Gastroesophageal sphincter (tissue), 4 donors: ENCODE measurements at places on chromosomes 6 and 20. TPM values are rescaled to one million over a fixed set of nuclear protein-coding genes. Genes with fewer than 3 reads are reported as not detected.

DNA sequence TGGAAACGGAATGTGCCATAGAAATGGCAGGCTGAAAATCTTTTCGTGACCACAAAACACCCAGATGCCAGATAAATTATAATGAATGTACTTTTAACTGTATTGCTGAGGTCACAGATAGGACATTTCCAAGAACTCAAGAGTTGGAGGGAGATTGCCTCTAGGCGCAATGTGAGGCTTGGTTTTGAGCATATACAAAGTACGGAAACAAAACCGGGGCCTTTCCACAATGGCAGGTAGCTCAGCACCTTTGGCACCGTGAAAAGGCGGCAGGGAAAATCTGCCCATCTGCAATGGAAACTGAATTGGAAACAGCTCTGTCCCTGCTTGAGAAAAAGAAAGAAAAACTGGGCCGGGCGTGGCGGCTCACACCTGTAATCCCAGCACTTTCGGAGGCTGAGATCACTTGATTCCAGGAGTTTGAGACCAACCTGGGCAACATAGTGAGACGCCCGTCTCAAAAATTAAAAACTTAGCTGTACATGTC is 10.5 kb upstream of the C20orf144 start:
- no peak for ATAC-seq

- peak; percentile 22 for ATAC-seq
Observed at GRCh38 chr6:27139756-27140579, 107.5 kb upstream of the PRSS16 start.

DNA sequence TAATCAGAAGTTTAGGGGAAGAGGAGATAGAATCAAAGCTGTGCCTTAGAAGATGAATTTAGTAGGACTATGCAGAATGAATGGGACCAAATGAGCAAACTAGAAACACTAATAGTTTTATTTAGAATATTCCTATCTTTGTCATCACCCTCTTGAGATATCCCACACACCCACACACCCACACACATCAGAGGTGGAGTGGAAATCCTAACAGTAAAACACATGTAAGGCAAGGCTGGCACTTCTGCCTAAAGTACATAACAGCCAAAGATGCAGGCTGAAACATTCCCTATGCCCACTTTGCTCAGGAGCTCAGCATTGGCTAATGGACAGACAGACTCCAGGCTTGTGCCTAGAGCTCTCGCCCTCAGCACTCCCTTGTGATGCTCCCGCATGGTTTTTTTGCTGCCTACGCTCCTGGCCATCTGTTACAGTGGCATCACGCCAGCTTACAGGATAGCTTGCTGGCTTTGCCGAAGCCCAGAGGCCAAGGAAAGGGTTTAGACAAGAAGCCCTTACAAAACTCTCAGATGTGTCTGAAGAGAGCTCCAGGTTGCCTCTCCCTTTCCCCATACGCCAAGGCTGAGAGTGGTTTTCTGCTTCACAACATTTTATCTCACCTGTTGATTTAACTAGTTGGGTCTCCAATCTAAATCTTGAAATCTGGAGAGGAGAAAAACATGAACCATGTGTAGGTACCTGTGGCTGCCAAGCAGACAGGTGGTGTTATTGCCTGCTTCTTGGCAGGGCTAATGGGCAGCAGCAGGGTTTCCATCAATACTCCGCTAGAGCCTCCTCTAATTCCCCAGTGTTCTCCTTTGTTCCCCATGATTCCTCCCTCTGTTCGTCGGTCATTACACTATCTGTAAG is 282.6 kb upstream of the ID4 start:
- no peak for ATAC-seq

DNA sequence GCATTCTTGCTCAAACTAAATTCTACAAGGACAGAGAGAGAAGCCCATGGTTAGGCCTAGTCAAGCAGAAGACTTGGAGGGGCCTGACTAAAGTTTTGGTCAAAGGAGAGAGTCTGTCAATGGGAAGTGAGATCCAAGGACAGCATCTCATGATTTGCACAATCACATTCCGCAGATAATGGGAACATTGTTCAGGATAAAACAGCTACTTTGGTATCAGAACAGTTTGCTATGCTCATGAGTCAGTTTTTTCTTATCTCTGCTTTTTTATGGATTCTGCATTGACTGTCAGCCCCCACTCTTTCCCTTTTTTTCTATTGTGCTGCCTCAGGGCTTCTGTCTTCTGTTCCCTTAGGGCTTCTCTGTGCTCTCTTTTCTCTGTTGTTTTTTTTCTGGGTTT is 28.6 kb downstream of the AKAP7 start:
- no peak for ATAC-seq

DNA sequence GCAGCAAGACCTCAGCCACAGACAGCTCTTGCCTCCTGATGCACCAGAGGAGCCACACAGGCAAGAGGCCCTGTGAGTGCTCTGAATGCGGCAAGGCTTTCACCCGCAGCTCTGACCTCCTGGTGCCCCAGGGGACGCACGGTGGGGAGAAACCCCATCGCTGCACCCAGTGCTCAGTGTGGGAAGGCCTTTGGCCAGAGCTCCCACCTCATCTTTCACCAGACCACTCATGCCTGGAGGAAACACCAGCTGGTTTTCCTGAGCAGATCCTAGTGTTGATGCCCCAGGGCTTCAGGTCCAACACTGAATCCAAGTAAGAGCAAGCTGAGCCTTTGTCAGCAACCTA is 37.0 kb upstream of the XRN2 start:
- ATAC-seq, result no peak

- ATAC-seq, result no peak
Observed at GRCh38 chr20:23669866-23670265, 19.0 kb downstream of the CST4 start.

GRCh38 chr20:59933296-59933848 is at the start of gene SYCP2:
SYCP2 (minus strand) TSS chr20:59933637; CDS start chr20:59922413, 11,224 bp downstream.
- ATAC-seq, result peak; percentile 80

The NKX2-4 gene
- total RNA-seq, result not detected

GRCh38 chr6:12421596-12421995 is 131.4 kb downstream of the EDN1 start:
- ATAC-seq, result no peak

GRCh38 chr6:132843316-132844035 is 29.1 kb downstream of the RPS12 start:
- no peak for ATAC-seq

The RBPJL gene
- total RNA-seq, result not detected

The TGM6 gene
- total RNA-seq, result not detected

The DUSP15 gene
- total RNA-seq, result 6.5 TPM

DNA sequence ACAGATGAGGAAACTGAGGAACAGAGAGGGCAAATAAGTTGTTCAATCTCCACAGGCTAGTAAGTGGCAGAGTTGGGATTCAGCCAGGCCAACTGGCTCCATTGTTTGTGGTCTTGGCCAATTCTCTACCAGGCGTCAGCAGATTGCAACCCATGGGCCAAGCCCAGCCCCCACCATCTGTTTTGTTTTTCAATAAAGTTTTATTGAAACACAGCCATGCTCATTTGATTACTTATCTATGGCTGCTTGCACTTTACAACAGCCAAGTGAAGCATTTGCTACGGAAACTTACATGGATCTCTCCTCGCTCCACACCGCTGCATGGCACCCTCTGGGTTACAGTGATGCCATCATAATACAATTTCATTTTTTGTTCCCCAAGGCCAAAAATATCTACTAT is 90.8 kb downstream of the ZNF217 start:
- no peak for ATAC-seq
